Neural crest cell (in vitro differentiated cells): ENCODE measurements at places on chromosomes 16 and 17.

DNA sequence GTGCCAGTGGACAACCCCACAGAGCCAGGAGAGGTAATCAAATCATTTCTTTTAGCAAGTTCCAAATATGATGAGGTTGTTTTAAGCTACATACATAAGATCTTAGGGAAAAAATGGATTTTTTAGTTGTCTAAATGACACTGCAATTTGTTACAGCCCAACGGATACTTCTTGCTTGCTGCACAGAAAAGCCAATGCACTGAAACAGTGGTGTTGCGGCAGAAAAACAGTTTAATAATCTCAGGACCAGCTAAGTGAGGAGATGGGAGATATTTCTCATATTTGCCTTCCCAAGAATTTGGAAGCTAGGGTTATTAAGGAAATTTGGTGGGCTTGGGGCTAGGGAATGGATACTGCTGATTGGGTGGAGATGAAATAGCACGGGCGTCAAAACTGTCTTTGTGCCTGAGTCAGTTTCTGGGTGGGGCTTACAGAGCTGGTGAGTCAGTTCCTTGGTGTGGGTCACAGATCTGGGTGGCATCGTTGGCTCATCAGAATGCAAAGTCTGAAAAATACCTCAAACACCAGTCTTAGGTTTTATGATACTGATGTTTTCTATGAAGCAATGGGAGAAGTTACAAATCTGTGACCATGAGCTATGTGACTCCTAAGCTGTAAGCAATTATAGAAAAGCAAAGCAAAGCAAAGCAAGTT lies 255.4 kb downstream of the IRX3 start:
- H3K27ac ChIP-seq: no peak overlapping the region
- no peak for DNase-seq
- H3K4me3 ChIP-seq: no peak overlapping the region
- H3K4me1 ChIP-seq: peaks cover 6% of the 10 kb centered on the region
- H3K36me3 ChIP-seq: peaks cover 25% of the 10 kb centered on the region

DNA sequence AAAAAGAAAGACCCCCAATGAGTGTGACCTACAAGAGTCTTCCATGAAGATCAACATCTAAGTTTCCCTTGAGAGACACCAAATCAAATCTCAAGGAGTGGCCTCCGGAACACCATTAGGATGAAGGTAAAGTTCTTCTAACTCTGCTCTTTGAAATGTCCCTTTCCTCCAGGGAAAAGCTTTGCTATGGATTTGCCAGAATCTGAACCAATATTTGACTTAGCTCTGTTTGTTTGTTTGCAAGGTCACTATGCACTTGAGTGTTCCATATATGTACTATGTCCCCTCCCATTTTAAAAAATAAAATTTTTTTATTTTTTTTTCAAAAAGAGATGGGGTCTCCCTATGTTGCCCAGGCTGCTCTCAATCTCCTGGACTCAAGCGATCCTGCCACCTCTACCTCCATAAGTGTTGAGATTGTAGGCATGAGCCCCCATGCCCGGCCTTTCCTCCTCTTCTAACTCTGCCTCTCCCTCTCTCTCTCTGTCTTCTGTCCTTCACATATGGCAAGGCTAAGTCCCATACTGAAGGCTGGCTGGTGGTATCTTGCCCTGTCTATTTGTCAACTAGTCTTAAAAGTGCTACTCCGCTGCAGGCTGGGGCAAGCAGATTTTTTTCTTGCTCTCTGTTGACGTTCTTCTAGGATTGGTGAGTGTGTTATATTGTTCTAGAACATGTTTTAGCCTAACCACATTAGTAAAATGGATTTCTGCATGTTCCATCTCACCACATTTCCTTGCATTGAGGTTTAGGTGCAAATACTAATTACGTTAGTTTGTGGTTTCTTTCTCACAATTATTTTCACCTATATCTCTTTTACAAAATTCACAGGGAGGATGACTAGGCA lies 276.7 kb upstream of the DYNLRB2 start:
- DNase-seq: no peak
- H3K27ac ChIP-seq: no peak overlapping the region
- no peaks in the 10 kb centered on the region for H3K36me3 ChIP-seq
- H3K4me1 ChIP-seq: peaks cover 34% of the 10 kb centered on the region
- H3K27me3 ChIP-seq: peaks cover 2% of the 10 kb centered on the region

DNA sequence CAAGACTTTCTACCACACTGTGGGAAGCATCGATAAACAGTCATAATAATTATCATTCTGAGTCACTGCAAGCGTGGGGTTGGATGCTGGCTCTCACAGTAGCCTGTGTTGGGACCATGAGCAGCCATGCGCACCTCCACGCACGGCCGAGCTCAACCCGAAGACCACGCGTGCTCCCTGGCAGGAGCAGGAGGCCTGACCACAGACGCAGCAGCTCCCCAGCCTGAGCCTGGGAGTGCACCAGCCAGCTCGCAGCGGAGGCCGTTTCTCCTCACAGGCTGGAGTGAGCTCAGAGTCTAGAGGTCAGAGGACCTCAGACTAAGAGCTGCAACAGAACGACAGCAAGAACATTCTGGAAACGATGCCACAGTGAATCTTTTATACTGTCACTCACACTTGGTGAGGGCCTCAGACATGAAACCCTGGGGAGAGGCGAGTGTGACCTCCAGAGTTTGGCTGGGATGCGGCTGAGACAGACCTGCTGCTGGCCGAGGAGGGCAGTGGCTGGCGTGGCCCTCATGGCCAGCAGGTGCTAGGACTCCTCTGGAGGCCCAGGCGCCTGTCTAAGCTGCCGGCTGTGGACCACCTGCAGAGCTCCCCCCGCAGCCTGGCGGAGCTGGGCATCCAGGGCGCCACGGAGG lies 6.0 kb downstream of the NDUFAF8 start:
- peaks cover 4% of the 10 kb centered on the region for H3K27me3 ChIP-seq
- no peak overlapping the region for H3K27ac ChIP-seq
- DNase-seq: no peak

GRCh38 chr17:73256220-73256619 lies 5.5 kb downstream of the CPSF4L start:
- peaks cover 10% of the 10 kb centered on the region for H3K4me1 ChIP-seq
- H3K27ac ChIP-seq: no peak overlapping the region
- H3K4me3 ChIP-seq: no peak overlapping the region
- no peak for DNase-seq
- H3K36me3 ChIP-seq: no peaks in the 10 kb centered on the region

GRCh38 chr17:43526886-43527648 lies 19.1 kb downstream of the ETV4 start:
- H3K27ac ChIP-seq: peak overlapping the region; percentile 87
- H3K4me1 ChIP-seq: peaks cover 70% of the 10 kb centered on the region
- H3K4me3 ChIP-seq: peak overlapping the region; percentile 71

DNA sequence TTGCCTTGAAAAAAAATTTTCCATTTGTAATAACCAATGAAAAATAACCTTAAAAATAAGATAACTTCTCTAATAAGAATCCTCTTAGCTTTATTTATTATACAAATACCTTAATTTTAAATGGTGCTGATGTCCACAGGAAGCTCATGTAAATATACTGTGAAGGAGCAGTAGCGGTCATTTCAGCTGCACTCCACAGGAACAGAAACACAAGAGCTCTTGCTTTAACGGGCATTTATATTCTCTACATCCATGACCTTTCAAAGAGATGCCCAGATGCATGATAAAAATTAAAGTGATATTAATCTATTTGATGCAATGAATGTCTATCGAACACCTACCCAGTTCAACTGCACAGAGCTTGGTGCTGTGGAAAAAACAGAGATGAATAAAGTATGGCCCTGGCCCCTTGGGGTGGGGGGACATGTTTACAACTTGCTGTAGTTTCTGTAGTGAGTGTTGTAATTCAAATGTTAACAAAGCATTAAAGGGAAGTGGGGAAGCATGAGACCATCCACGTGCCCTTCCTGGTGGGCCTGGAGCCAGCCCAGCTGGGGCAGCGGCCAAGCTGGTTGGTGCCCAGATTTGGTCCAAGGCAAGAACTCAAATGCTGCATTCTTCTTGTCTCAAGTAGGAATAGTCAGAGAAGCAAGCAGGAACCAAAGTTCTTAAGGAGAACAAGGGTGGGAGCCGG lies 47.9 kb downstream of the IQCK start:
- peaks cover 19% of the 10 kb centered on the region for H3K36me3 ChIP-seq
- H3K4me1 ChIP-seq: peaks cover 7% of the 10 kb centered on the region
- H3K27me3 ChIP-seq: peaks cover 22% of the 10 kb centered on the region

DNA sequence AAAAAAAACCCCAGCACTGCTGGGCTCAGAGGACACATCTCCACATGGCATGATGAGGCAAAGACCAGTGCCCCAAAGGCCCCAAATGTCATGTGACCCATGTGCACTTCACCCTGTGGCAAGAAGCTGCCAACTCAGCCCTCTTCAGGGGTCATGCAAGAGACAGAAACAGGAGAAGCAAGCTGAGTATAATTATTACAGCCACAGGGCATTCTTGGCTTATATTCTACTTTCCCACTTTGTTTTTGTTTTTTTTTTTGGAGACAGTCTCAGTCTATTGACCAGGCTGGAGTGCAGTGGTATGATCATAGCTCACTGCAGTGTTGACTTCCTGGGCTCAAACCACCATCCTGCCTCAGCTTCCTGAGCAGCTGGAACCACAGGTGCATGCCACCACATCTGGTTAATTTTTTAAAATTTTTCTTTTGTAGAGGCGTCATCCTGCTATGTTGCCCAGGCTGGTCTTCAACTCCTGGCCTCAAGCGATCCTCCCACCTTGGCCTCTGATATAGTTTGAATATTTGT lies 32.7 kb upstream of the LITAF start:
- H3K4me3 ChIP-seq: no peak overlapping the region
- no peak overlapping the region for H3K27ac ChIP-seq
- DNase-seq: no peak
- H3K36me3 ChIP-seq: no peaks in the 10 kb centered on the region
- no peaks in the 10 kb centered on the region for H3K27me3 ChIP-seq
- peaks cover 4% of the 10 kb centered on the region for H3K4me1 ChIP-seq

DNA sequence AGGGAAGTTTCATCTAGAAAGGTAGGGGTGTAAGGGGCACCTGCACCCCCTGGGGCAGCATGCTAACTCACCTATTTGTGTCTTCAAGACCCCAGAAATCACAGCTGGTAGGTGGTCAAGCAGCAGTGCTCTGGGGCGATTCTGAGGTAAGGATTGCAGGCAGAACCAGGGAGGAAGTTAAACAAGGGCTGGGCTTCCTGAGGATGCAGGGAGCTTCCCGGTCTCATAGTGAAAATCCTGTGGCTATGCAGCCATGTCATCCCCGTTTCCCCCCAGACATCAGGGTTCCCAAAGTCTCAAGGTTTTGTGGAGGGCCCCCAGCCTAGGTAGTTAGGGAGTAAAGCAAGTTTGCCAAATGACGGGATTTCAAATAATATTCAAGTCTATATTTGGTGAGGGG lies 78.5 kb downstream of the C16orf78 start:
- H3K4me1 ChIP-seq: peaks cover 5% of the 10 kb centered on the region
- no peaks in the 10 kb centered on the region for H3K36me3 ChIP-seq
- no peak overlapping the region for H3K4me3 ChIP-seq
- H3K27ac ChIP-seq: no peak overlapping the region
- peaks cover 7% of the 10 kb centered on the region for H3K27me3 ChIP-seq

DNA sequence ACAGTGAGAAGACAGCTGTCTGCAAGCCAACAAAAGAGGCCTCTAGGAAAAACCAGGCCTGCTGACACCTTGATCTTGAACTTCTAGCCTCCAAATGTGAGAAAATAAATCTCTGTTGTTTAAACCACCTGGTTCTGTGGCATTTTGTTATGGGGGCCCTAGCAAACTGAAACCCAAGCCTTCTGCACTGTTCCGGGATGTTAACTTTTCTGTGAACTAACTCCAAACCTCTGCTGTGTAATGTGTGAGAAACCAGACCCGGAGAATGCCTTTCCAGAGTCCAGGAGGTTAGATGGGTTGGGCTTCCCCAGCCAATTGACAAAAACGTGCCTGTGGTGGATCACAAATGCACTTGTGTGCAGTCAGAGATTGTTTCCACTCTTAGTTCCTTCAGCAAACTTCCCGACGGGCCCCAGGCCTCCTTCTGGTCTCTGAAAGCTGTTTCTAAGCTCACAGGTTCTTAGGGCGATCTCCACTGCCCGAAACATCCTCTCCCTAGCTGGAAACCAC lies 13.6 kb upstream of the GGA2 start:
- no peak for DNase-seq
- H3K4me1 ChIP-seq: no peaks in the 10 kb centered on the region
- H3K36me3 ChIP-seq: peaks cover 25% of the 10 kb centered on the region

DNA sequence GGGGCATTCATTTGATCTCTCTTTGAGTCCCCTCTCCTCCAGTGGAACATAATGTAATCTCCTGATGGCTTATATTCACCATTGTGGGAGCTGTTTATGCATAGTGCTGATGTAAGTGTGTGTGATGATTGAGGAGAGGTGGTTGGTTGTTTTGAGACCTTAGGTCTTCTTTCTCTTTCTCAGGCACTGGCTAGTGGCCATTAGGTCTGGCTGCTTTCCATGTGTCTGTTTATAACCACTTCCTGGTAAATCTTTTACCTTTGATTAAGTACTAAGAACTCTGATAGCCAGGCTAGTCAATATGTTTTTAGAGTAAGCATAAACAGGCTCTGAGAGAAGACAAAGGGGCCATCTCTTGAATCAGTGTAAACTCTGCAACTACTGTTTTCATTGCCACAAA lies 27.9 kb downstream of the VAT1L start:
- H3K27me3 ChIP-seq: peaks cover 2% of the 10 kb centered on the region
- no peaks in the 10 kb centered on the region for H3K36me3 ChIP-seq
- DNase-seq: no peak
- no peak overlapping the region for H3K27ac ChIP-seq
- no peak overlapping the region for H3K4me3 ChIP-seq

GRCh38 chr16:68086860-68087268 lies 1.7 kb downstream of the NFATC3 start:
- peaks cover 41% of the 10 kb centered on the region for H3K4me1 ChIP-seq
- H3K4me3 ChIP-seq: peak overlapping the region; percentile 100
- no peaks in the 10 kb centered on the region for H3K36me3 ChIP-seq
- no peak for DNase-seq

DNA sequence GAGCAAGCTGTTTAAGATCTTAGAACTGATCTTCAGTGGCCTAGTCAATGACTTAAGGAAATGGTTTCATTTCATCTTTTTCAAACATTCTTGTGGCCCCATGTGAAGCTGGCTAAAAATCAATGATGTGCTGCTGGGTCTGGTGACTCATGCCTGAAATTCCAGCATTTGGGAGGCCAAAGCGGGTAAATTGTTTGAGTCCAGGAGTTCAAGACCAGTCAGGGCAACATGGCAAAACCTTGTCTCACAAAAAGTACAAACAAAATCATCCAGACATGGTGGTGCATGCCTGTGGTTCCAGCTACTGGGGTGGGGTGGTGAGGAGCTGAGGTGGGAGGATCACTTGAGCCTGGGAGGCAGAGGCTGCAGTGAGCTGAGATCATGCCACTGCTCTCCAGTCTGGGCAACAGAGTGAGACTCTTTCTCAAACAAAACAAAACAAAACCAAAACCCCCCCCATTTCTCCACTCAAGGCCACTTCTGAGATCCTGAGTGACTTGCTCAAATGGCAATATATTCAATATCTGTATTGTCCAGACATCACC lies 17.4 kb upstream of the COL1A1 start:
- H3K4me3 ChIP-seq: no peak overlapping the region
- H3K36me3 ChIP-seq: no peaks in the 10 kb centered on the region
- no peak overlapping the region for H3K27ac ChIP-seq
- H3K4me1 ChIP-seq: peaks cover 32% of the 10 kb centered on the region
- no peak for DNase-seq

GRCh38 chr17:10772425-10773380 lies 31.2 kb downstream of the TMEM238L start:
- peaks cover 34% of the 10 kb centered on the region for H3K4me1 ChIP-seq
- H3K27ac ChIP-seq: no peak overlapping the region
- peaks cover 14% of the 10 kb centered on the region for H3K36me3 ChIP-seq
- peak overlapping the region; percentile 17 for H3K4me3 ChIP-seq
- peaks cover 6% of the 10 kb centered on the region for H3K27me3 ChIP-seq
